ENCODE measurements at places on chromosomes 7 and 10. TPM values are rescaled to one million over a fixed set of nuclear protein-coding genes. Genes with fewer than 3 reads are reported as not detected.

DNA sequence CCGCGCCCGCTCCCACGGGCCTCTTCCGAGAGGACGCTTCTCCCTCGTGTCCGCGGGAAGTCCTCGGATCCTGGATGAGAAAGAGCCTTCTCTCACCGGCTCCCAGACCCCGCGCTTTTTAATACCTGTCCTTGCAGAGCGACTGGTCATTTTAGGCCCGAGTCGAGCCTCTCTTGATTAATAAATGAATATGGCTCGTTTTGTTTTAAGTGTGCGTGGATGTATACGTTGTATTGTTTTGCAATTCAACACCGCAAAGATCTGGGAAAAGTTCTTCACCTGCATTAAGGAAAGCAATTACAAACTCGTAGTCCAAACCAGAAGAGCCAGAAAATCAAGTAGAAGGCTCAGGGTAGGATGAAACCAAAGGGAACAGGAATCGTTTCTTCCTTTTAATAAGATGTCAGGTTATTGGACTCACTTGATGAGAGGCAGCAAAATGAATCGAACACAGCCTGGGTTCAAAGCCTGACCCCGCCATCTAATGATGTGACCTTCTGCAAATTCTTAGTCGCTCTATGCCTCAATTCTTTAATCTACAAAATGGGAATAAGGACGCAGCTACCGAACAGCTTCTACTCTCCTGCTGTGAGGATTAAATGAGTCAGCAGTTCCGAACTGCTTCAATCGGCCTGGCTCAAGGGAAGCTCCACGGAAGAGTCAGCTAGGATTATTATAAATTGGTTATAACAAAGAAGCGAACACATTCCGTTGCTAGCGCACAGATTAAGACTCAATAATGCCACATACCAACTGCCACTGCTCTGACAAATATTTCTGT is 277.8 kb upstream of the NEBL start:
- no peak for DNase-seq

- no peak for DNase-seq
Measured at GRCh38 chr7:17041324-17041723, 159.5 kb upstream of the AGR3 start.

Gene PGAM2
- total RNA-seq: 1.0 TPM

Gene NPC1L1
- total RNA-seq: 0.14 TPM

Gene CRHR2
- total RNA-seq: not detected
